ENCODE measurements at places on chromosomes 11 and 22.

GRCh38 chr11:93194673-93195291, 3.0 kb downstream of the SLC36A4 start:
- no peak for DNase-seq

DNA sequence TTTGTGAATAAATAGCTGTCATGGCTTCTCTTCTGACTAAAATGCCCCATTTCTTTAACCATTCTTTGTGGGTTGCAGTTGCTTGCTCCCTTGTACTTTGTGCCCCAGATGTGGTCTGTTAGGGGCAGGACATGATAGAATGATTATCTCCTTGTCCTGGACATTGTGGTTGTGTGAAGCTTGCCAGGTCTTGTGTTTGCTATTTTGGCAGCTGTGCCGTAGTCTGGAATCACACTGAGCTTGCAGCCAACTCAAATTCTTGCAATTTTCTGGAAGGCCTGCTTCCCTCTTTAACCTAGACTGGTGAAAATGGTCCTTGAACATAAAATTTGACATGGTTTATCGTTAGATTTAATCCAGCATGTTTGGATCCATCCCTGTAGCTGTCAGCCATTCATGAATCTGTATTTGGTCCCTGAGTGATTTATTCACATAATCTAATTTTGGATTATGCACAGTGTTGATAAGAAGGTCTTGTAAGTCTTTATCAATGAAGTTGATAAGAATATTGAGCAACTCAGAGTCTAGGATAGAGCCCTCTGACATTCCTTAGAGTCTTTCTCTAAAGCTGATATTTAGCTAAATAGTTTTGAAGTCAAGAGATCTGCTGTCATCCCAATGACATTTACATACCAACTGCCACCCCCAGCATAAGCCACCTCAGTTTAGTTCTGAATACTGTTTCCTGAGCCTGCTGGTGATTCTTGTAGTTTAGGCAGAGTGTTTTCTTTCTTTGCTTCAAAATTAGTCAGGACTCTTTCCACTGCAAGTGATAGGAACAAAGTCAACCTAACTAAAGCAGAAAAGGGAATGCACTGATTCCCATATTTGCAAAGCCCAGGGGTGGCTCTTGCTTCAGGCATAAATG, 9.8 kb downstream of the SPON1 start:
- no peak for DNase-seq

- no peak for DNase-seq
Observed at GRCh38 chr11:106614262-106614661, 404.0 kb downstream of the GUCY1A2 start.

DNA sequence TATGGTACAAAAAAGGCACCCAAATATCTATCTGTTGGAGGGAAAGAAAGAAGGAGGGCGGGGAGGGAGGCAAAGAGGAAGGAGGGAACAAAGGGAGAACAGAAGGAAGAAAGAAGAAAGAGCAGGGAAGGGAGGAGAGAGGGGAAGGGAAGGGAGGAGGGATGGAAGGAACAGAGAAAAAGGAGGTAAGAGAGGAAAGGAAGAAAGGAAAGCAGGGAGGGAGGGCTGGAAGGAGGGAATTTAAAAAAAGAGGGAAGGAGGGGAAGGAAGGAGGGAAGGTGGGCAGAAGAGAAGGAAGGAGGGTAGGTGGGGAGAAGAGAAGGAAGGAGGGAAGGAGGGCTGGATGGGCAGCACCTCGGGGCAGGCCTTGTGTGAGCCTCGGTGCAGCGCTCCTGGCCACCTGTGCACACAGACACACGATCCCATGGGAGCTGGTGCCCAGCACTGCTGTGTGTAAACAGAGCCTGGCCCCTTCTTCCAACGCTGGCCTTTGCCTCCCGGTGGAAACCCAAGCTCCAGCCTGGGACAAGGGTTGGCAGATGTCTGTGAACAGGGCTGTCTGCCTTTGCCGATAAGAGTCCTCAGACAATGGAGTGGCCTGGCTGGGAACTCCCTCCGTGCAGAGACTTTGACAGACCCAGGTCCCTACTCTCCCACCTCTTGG, 23.2 kb downstream of the SMIM38 start:
- no peak for DNase-seq

GRCh38 chr11:113664981-113665710, 41.0 kb downstream of the TMPRSS5 start:
- DNase-seq = no peak

DNA sequence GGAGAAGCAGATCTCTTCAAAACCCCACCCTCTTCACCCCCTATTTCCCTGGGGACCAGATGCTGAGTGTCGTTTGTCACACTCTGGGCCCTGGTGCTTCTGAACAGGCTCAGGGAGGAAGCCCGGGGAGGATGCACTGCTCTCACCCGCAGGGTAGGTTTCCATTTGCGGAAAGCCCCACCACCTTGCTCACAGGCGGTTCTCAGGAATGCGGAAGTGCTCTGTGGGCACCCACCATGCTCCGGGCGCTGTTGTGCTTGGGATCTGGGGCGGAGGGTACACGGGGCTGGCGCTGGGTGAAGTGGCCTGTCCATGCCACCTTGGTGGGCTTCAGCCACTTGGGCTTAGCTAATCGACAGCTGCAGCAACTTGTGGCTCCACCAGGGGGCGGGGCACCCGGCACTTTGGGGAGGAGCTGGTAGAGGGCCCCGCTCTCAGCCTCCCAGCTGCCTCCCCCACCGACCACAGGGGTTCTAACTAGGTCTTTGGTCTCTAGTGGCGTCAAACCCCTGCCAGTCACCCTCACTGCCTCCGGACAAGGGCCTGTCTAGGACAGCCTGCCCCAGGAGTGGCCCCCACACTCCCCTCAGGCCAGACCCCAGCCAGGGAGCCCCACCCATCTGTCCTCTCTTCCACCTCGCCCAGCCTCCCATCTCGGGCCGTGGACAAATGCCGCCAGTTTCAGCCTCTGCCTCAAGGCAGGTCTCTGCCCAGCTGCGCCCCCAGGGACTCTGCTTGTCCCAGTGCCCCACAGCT, 7.4 kb downstream of the NDUFV1 start:
- DNase-seq = peak; percentile 79

DNA sequence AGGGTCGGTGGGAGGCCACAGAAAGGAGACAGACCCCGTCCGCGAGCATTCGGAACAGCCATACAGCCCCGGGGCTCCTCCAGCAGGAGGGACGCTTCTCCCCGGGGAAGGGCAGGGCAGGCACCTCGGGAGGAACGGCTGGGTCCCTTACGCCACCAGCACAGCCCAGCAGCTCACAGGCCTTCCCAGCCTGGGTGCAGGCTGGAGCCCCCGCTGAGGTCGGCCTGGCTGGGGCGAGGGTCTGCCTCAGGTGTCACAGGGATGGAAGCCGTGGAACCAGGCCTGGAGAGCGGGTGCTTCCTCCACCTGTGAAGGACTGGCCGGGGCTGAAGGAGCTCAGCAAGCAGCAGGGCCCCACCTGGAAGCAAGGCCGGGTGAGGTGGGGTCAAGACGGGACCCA, 732.3 kb downstream of the BRD1 start:
- no peak for DNase-seq

DNA sequence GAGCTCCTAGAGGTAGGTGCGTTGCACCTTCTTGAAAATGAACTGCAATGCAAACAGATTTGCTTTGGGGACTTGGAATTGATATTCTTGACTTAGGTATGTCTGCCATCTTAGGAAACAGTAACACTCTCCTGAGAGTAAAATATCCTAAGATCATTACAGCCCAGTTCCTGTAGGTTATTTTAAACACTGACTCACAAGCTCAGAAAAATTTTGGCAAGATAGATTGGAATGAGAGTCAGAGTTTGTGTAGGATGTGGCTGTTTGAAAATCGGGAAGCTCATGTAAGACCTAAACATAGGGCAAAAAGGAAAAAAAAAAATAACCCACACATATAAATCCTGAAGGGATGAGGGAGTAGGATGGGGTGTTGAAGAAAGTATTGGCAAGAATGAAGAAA, 377.0 kb upstream of the LRRC4C start:
- DNase-seq = no peak

DNA sequence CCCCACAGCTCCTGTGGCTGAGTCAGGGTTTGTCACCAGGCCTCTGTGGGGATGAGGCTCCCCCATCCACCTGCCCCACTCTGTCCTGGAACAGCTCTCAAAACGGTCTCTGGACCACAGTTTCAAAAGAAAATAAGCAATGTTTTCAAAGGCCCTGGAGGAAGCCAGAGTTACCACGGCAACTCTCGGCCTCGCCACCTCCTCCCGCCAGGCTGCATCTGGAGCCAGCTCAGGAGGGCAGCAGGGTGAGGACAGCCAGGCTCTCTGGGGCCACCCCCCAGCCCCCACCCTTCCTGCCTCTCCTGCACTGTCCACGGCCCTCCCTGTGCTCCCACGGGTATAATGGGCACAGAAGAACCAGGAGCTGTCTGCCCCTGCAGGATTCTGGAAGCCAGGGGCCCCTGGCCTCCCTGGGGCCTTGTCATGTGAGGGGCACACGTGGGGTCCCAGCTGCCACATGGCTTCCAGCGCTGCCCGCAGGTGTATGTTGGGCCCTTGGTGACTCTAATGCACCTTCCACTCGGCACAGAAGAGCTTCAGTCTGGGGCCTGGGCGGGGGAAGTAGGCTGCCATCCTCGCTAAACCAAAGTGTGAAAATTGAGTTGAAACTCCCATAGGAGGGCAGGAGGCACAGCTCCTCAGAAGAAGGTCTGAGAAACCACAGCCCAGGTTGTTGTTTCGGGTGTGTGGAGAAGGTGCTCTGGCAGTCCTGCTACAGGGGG, 10.3 kb downstream of the CD81 start:
- no peak for DNase-seq

- DNase-seq = no peak
Observed at GRCh38 chr11:8204025-8204424, 35.2 kb upstream of the RIC3 start.

All from sigmoid colon (tissue), 7 donors.